Brain pericyte (primary cell): ENCODE measurements at places on chromosomes 12 and 14.

DNA sequence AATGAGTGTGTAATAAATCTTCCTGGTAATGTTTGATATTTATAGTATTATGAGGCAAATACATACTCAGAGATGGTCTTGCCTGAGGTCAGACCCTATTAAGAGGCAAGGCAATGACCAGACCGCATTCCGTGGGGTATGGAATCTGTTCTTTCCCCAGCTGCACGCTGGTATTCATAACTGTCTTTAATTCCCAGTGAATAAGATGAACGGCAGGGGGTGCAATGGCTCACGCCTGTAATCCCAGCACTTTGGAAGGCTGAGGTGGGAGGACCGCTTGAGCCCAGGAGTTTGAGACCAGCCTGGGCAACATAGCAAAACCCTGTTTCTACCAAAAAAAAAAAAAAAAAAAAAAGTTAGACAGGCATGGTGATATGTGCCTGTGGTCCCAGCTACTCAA is 44.6 kb downstream of the ERO1A start:
- DNase-seq: no peak

DNA sequence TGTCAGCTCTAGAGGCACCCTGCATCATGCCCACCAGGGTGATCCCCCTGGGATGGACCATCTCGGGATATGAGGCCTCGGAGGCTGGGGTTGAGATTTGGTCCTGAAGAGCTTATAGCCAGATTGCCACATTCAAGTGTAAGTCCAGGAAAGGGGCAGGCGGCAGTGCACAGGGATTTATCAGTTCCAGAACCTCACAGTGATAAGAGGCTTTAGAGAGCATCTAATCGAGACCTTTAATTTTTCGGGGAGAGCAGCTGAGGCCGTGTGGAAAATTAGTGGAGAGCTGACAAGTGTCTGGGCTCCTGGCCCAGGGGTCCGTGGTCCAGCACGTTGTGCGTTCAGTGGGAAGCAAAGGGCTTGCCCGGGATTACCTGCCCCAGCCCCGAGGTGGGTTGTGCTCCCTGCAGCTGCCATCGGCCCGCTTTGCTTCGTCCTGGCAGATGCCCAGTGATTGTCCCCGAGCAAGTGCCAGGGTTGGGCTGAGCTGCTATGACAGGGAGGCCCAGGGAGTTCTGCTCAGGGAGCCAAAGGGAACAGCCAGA is 52.1 kb downstream of the C14orf132 start:
- no peak for DNase-seq

DNA sequence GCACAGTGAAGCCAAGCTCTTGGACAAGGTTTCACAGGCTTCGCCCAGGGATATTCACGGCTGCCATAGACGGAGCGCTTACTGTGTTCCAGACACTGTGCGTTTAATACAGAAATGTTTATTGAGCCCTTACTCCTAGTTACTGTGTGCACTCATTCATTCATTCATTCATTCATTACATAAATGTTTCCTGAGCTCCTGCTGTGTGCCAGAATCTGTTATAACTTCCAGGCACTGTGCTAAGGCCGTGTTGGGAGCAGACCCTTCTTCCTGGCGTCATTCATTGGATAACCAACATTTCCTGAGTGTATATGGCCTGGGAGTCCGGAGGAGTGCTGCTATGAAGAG is 760 bp upstream of the MED13L start:
- DNase-seq: no peak

DNA sequence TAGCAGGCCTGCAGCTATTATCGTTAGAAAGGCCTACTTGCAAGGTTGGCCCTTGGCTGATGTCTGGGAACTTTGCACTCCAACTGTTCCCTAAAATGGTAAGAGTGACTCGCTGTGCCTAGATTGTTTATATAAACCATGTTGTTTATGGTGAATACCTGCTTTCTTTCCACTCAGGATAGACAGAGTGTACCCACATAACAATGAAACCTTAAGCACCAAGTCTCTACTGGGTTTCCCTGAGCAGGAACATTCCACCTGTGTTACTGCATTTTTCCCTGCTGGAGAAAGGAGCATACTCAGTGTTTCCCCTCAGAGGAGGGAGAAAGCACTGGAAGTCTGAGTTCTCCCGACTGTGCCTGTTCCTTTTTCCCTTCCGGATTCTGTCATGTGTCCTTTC is 32.8 kb downstream of the ERP29 start:
- DNase-seq: no peak

DNA sequence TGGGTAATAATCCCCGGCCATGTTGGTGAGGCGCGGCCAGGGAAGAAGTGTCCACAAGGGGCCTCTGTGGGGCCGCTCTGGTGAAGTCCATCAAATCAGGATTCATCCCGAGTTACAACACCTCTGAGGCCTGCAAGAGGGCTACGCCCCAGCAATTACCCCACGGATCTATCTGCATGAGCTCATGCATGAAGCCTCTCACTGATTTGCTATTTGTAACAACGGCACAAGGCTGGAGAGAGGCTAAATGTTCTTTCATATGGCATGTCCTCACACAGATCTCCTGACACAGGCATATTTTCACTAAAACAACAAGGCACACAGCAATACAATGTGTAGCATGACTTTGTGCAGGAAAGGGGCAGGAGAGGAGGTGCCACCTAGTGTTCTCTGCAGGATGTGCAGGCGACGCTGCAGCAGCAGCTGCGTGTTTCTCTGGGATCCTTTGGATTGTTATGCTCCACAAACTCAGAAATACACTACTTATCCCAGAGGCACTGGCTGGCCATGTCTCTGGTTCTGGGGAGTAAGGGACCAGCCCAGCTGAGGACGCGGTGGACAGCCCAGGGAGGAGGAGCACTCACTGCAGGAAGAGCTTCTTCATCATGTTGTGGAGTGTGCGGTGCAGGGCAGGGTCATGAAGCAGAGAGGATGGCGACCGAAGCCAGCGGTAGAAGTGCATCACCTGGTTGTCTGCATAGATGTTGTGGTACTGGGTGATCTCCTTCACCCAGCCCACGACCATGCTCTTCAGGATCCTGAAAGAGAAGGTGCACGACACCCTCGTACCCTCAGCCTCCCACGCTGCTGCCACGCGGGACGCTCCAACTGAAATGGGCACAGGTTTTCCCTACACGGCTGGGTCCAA is 20.2 kb downstream of the P2RX2 start:
- DNase-seq: no peak

- no peak for DNase-seq
Measured at GRCh38 chr12:48115957-48116356, 3.2 kb upstream of the PFKM start.

GRCh38 chr12:78146365-78146772 is 315.7 kb downstream of the NAV3 start:
- no peak for DNase-seq

DNA sequence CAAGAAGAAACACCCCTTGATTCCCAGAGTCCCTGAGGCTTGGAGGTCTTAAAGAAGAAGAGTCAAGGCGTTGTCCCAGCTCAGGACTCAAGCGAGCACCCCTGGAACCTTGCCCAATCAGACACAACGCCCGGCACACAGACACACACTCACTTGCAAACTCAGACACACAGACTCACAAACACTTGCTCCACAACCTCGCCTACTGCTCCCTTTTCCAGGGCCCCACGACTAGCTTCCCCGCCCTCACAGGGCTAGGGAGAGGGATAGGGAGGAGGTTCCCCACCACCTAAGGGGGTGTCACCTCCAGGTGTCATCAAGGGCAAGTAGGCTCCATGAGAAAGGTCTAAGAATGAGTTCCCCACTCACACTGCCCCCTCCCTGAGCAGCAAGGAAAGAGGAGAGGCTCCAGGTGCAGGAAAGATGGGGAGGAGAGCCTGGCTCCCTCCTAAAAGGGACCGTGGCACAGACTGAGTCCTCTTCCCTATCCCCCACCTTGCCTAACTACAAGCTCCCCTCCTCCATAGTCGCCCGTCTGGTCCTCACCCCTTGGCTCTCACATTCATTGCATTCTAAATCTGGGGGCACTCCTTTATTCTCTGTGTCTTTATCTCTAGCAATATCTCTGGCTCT is 717 bp downstream of the WNT10B start:
- no peak for DNase-seq

GRCh38 chr14:101564819-101565698 is 3.8 kb downstream of the DIO3 start:
- no peak for DNase-seq

- no peak for DNase-seq
Measured at GRCh38 chr12:3229577-3229976, 152.4 kb downstream of the TSPAN9 start.

GRCh38 chr12:105945880-105946279 is 192.9 kb downstream of the NUAK1 start:
- DNase-seq: no peak

GRCh38 chr14:68788996-68789820 is 3.7 kb downstream of the ZFP36L1 start:
- DNase-seq: no peak

DNA sequence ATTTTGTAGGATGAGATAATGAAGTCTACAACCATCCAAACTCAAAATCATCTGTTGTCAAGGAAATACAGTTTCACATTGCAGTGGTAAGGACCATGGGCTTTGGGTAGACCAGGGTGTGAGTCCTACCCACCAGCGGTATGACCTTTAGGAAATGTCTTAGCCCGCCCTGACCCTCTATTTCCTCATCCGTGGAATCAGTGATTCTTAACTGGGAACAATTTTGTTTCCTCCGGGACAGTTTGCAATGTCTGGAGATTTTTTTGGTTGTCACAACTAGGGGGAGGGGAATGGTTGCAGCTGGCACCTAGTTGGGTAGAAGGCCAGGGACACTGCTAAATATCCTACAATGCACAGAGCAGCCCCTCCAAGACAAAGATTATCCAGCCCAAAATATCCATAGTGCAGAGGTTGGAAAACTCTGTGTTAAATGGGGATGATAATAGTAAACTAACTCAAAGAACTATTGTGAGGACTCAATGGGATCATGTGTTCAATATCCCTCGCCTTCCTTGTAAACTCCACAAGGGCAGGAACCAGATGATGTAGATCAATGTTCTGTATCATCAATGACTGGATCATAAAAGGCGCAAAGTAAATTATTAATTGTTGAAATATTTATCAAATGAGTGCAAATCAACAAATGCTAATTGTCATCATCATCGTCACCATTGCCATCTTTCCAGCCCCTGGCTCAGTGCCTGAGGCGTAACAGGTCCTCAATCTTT is 15.7 kb upstream of the IFT81 start:
- DNase-seq: no peak

- DNase-seq: no peak
Measured at GRCh38 chr12:123119808-123120207, 31.1 kb downstream of the PITPNM2 start.

GRCh38 chr14:103897075-103897947 is 30.9 kb upstream of the TDRD9 start:
- no peak for DNase-seq
